ENCODE measurements at places on chromosomes 13 and 19.

GRCh38 chr13:45850027-45850613 lies 1.4 kb downstream of the SIAH3 start:
- no peak for DNase-seq

- DNase-seq, result no peak
Measured at GRCh38 chr19:42114412-42114811, 17.8 kb downstream of the POU2F2 start.

- DNase-seq, result no peak
Measured at GRCh38 chr13:20247403-20247802, 15.3 kb upstream of the GJB6 start.

DNA sequence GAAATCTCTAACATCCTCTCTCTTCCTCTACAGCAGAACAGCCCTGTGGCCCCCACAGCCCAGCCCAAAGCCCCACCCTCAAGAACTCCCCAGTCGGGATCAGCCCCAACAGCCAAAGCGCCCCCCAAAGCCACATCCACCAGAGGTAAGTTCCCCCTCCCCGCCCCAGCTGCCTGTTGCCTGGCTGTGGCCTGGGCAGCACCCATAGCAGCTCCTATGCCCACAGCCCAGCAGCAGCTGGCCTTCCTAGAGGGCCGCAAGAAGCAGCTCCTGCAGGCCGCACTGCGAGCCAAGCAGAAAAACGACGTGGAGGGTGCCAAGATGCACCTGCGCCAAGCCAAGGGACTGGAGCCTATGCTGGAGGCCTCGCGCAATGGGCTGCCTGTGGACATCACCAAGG lies 14.5 kb downstream of the CC2D1A start:
- no peak for DNase-seq

GRCh38 chr13:46575301-46575771 lies 22.4 kb downstream of the LRCH1 start:
- DNase-seq, result no peak

GRCh38 chr19:17841810-17842662 lies 5.7 kb downstream of the JAK3 start:
- DNase-seq, result no peak

DNA sequence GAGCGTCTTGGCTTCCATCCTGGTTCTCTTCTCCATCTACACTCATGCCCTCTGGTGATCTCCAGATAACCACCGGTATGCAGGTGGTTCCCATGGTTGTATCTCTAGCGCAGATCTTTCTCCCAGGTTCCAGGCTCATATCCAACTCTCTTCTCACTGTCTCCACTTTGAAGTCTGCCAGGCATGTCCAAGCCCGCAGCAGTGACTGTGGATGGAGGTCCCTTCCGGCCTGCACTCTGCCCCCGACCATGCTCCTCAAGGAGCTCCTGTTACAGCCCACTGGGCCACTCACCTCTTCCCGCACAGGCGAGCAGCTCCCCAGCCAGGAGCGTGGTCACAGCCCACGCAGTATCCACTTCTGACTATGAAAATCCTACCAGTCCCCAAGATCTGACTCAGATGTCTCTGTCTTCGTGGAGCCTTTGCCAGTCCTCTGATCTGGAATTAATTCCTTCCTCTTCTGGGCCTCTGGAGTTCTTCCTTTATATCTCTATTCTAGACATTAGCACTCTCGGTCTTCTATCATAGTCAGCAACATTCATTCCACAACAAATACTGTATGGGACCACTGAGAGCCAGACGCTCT lies 100.2 kb downstream of the TEX26 start:
- DNase-seq, result no peak

GRCh38 chr13:49399801-49400472 lies 43.9 kb downstream of the CAB39L start:
- DNase-seq, result no peak

DNA sequence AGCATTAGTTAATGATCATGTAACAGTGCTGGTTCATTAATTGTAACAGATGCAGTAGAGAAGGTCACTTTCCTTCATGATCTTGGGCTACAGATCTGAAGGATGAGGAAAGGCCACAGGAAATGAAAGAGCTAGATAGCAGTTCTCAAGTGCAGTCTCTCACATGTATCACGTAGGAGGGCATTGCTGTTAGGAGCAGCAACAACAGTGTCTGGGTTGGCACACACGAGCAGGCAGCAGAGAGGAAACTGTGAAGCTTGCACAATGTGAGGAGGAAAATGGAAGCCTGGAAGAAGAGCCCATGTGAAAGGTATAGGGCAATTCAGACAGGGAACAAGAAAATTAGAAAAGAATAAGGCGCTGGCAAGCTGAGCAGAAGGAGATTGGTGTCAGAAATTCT lies 1741.5 kb downstream of the PCDH9 start:
- no peak for DNase-seq

DNA sequence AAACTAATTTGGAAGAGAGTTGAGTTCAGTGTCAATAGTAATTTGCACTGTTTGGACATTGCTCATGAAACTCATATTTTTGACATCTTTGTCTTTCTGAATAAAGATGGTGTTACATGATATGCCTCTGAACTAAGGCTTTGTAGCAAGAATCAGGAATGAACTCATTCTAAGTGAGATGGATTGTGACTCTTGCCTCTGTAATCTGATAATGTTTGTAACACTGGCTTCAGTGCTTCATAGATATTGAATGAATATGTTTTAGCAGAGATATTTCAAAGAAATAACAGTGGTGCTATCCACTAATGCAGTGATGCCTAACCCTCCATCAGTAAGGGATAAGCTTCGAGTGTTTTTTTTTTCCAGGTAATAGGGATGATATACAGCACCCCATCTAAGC lies 32.9 kb downstream of the TEX26 start:
- DNase-seq, result no peak
